Caco-2 (cell line): ENCODE measurements at places on chromosomes 12 and 14.

DNA sequence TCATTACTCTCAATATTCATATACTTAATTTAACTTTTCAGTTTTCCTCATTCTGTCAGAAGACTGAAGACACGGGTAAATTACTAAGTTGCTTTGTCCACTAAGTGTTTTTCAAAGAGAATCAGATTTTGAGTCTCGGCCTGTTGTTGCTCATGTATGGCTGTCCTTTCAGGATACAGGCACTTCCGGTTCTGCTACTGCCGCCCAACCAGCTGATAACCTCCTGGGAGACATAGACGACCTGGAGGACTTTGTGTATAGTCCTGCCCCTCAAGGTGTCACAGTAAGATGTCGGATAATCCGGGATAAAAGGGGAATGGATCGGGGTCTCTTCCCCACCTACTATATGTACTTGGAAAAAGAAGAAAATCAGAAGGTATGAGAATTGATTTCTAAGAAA lies 28.3 kb upstream of the TEAD4 start:
- no peak for DNase-seq

DNA sequence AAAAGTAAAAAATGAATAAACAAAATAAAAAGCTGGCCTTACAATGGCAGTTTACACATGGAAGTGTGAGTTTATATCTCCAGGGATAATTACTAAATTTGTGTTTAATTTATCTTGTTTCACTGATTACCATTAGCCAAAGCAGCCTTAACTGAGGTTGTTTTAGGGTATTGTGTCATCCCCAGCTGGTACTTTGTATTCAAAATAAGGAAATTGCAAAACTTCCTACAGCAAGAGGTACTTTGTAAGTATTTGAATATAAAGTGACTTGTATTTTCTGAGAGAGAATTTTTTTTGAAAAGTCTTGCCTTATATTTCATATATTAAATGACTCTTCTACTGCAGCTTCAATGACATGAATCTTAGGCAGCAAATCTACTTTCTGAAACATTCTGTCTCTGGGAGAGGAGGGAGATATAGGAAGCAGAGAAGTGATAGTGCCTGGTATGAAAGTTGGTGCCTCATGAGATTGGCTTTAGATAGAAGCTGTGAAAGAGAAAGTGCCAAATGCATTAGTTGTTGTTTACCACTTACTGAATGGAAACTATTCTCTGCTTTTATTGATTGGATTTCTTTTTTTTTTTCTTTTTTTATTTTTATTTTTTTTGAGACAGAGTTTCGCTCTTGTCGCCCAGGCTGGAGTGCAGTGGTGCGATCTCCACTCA lies 6.7 kb downstream of the FNTB start:
- DNase-seq: no peak

GRCh38 chr12:54723379-54724256 lies 75.5 kb upstream of the DCD start:
- DNase-seq: no peak

GRCh38 chr12:82461836-82462235 lies 103.5 kb downstream of the METTL25 start:
- DNase-seq: no peak

GRCh38 chr14:93011141-93011529 lies 88.2 kb downstream of the CHGA start:
- no peak for DNase-seq

- DNase-seq: no peak
Measured at GRCh38 chr14:101022121-101022520, 118.6 kb upstream of the RTL1 start.

- DNase-seq: no peak
Measured at GRCh38 chr14:64636980-64637429, 67.2 kb upstream of the PLEKHG3 start.

- no peak for DNase-seq
Measured at GRCh38 chr12:112740387-112740934, 51.1 kb upstream of the RPH3A start.

- no peak for DNase-seq
Measured at GRCh38 chr14:47567273-47567672, 108.1 kb downstream of the MDGA2 start.

DNA sequence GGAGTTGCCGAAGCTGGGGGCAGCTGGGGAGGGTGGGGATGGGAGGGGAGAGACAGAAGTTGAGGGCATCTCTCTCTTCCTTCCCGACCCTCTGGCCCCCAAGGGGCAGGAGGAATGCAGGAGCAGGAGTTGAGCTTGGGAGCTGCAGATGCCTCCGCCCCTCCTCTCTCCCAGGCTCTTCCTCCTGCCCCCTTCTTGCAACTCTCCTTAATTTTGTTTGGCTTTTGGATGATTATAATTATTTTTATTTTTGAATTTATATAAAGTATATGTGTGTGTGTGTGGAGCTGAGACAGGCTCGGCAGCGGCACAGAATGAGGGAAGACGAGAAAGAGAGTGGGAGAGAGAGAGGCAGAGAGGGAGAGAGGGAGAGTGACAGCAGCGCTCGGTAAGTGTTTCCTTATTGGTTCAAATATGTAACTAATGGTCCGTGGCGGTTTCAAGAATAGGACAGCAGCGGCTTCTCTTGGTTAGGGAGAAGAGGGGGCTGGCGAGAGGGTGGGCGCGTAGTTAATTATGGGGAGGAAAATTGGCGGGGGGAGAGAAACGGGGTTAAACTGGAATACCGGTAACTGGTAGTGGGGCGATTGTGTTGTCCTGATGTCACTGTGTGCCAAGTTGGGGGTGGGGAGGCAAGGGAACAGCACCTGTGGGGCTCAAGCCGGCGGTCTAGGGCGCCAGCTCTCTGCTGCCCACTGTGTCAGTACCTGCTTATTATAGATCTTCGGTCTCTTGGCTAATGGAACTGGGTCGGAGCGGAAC lies 8.4 kb downstream of the HOXC8 start:
- peak; percentile 59 for DNase-seq

GRCh38 chr12:11981121-11981733 lies 89.5 kb upstream of the BCL2L14 start:
- no peak for DNase-seq

- DNase-seq: no peak
Measured at GRCh38 chr12:116820064-116820656, 61.1 kb downstream of the HRK start.

- peak; percentile 96 for DNase-seq
Measured at GRCh38 chr12:131860472-131861260, 32.5 kb downstream of the MMP17 start.

GRCh38 chr14:22099942-22100763 lies 426.5 kb upstream of the OR4E1 start:
- peak; percentile 80 for DNase-seq

DNA sequence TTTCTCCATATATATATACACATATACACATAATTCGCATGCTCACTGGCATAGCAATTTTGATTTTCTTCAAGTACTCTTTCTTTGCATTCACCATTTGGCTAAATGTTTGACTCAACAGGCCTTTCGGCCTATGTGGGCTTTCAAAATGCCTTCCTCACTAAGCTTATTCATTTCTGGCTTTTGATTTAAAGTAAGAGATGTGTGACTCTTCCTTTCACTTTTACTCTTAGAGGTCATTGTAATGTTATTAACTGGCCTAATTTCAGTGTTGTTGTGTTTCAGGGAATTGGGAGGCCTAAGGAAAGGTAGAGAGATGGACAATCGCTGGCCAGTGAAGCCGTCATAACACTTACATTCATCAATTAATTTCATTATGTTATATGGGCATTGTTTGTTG lies 14.5 kb upstream of the KLRD1 start:
- DNase-seq: no peak

GRCh38 chr14:30195941-30196340 lies 268.3 kb upstream of the PRKD1 start:
- no peak for DNase-seq

DNA sequence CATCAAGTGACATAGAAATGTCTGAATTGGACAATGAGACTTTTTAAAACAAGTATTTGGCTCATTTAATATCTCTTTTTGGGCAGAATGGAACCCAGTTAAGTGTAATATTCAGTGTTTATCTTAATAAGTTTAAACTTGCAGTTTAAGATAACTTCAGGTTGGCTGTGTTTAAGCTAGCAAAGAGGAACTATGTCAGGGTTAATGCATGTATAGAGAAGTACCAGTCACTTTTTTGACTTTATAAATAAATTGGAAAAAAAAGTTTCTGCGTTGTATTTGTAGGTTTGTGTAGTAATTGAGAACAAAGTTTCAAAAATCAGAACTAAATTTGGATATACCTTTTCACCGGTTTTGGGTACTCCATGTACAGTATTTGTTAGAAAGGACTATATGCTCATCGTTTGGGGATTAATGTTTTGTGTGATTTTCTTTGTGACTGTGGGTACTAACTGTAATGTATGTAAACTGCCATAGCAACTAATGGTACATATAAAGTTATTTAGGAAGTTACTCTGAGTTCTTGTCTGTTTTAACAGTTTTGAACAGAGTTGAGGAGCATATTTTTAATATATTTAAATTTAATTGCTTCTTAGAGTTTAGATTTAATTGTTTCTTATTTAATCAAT lies 4.5 kb downstream of the HMGA2 start:
- DNase-seq: no peak

DNA sequence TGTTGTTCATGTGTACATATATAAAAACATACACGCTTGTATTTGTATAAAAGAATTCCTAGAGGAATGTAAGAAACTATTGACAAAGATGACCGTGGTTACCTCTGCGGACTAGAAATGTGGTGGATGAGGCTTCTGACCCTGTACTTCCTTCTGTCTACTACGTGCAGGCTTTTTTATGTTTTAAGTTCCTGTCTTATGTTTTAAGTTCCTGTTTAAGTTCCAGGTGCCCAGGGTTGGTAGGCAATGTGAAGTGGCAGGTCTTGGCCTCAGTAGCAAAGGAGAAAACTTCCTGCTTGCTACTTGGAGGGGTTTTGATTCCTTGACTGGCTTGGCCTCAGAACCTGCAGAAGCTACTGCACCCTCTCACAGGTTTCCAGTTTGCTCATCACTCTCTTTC lies 11.6 kb downstream of the POMT2 start:
- DNase-seq: no peak

DNA sequence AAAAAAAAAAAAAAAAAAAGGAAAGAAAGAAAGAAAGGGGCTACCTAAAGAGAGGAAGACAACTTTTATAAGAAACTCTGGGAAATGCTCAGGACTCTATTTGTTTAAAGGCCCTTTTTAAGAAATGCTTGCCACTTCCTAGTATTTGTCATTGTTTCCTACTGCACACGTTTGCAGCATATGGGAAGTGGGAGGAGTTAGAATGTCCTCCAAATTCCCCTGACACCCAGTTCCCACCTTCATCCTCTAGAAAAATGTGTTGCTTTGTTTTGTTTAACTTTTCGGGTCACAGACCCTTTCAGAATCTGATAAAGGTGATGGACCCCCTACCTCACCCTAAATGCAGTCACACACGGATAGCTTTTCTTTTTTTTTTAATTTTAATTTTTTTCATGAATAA lies 40.8 kb downstream of the NINJ2 start:
- no peak for DNase-seq

GRCh38 chr12:76069339-76069738 lies 15.1 kb downstream of the NAP1L1 start:
- no peak for DNase-seq

DNA sequence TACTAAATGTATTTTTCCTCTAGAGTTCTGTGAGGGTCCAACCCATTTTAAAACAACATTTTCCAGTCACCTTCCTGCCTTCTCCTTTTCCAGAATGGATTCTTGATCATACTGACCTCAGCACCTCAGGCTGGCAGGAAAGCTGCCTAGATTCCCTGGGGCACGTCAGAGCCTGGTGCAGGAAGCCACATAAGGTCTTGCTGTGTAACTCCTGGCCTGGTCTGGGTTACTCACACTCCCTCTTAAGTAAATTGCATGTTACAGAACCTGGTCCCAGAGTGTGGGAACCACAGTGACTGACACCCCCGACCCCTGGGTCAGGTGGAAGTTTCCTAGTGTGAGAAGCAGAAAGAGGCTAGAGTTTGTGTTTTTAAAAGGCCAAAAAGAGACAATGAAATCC lies 209.8 kb downstream of the SPTSSA start:
- no peak for DNase-seq

DNA sequence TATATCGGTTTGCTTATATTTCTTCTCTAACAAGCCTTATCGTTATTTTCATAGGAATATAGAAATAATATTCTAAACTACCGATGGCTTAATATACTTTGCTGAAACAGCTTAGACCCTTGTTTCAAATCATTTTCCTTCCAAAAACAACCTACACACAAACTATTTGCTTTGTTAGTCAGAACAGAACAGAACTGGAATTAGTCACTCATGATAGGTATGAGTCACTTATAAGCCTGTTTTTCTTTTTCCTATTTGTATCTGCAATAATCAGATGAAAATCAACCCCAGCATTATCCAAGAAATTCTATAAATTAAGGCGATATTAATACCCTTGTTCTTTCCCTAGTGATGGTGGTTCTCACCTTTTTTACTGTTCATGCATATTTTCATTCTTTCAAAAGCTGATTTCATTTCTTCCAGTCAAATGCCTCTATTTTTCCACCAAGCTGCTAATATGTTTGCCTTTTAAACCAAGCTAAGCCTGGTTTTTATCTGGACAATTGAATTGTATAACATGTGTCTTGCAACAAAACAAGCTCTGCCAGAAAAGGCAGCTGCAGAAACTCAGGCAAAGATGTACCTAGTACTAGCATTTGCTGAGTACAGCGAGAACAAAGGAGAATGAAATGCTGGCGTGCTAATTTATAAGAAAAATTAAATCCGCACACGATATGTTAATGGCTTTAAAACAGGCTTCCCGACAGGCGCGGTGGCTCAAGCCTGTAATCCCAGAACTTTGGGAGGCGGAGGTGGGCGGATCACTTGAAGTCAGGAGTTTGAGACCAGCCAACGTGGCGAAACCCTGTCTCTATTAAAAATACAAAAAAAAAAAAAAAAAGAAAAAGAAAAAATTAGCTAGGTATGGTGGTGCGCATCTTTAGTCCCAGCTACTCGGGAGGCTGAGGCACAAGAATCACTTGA lies 1418.2 kb downstream of the AACS start:
- no peak for DNase-seq

GRCh38 chr14:79596551-79596950 lies 614.8 kb downstream of the DIO2 start:
- peak; percentile 73 for DNase-seq

DNA sequence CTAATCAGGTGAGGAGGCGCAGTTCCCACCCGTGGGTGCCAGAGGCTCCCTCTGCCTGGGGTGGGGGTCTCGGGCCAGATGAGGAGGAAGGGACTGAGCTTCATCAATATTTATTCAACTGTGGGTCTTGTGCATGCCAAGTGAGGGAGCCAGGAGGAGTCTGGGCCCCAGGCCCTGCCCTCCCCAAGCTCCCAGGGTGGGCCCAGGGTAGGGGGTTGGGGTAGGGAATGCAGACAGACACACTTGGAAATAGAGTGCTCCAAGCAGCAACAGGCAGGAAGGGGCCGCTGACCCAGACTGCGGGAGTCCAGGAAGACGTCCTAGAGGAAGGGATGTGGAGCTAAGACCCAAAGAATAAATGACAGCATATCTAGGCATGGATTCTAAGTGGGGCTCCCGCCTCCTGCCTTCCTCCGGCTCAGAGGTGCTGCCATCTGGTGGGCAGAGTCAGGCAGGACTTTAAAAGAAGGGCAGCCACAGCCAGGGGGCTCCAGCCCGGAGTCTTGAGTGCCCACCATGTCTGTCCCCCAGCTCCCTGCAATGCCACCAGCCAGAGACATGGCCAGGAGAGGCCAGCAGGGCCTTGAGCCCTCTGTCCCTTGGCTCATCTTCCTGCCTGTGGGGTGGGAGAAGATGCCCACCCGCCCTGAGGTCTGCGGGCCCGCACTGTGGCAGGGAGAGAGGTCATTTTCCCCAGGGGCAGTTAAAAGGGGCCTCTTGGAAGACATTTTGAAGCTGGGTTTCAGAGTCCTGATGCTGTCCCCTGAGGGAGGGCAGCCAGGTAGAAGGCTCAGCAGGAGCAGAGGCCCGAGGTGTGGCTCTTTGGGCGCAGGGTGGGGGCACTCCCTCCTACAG lies 70.1 kb downstream of the PHETA1 start:
- peak; percentile 55 for DNase-seq
